ENCODE measurements at places on chromosomes 7 and 10.

GRCh38 chr10:116972131-116972530 lies 32.9 kb downstream of the SHTN1 start:
- no peak for DNase-seq

DNA sequence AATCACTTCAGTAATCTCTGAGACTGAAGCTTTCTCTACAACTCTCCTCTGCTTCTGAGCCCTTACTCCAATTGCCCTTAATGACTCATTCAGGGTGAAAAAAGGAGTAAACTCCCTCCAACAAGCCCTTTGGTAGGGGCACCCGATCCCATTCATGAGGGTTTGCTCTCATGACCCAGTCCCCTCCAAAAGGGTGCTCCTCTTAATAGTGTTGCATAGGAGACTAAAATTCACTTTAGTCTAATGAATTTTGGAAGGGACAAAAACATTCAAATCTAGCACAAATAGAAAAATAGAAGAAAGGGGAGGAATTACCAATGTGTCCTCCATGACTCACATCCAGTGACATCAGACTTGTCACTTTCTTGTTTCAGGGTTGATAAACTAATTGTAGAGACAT lies 66.2 kb upstream of the CCNY start:
- DNase-seq: no peak

DNA sequence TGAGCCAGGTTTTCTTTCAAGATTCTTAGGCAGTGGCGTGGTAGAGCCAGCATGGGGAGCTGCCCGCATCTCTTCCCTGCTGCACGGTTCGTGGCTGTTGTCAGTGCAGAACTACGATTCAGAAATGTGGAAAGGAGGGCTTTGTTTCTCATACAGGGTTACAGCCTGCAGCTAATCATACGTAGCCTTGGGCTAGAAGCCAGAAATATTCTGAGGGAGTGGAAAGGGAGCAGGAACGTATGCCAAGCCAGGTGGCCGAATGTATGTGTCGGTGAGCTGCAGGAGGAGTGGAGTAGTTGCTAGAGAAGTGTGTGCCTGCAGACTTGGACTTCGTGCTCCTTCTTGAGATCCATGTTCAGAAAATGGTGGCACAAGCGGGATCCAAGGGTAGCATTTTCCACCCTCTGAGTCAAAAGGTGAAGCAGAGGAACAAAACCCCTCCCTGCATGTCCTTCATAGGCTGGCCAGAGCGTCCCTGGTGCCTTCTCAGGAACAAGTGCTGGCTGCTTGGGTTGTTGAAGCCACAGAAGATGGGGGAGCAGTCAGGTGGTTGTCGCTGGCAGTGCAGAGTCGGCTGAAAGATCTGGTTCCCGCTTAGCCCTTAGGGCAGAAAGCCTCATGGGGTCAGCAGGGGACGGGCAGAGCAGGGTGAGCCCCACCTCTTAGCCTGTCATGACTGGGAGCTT lies 40.9 kb downstream of the LANCL2 start:
- DNase-seq: no peak

GRCh38 chr10:121653608-121654007 lies 55.4 kb upstream of the FGFR2 start:
- no peak for DNase-seq

- DNase-seq: no peak
These were observed 184.0 kb downstream of the DIP2C start for GRCh38 chr10:505419-505818.

DNA sequence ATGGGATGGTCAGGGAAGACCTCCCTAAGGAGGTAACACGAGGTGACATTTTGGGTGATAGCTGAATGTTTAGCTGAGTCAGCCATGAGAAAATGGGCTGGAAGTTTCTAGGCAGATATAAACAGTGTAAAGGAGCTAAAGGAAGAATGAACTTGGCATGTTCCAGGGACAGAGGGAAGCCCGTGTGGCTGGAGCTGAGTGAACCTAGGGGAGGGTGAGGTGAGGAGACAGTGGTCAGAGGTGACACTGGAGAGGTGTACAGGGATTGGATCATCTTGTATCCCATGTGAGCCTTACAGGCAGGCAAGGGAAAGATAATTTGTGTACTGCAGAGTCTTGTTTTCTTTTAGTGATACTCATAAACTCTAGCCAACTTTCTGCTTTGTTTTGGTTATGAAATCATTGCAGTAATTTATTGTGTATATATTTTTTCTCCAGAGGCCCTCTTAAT lies 1.8 kb downstream of the STARD3NL start:
- no peak for DNase-seq

- DNase-seq: no peak
These were observed 80.5 kb downstream of the ABCA13 start for GRCh38 chr7:48251766-48252165.

- no peak for DNase-seq
These were observed 1.6 kb downstream of the SUV39H2 start for GRCh38 chr10:14880229-14880628.

DNA sequence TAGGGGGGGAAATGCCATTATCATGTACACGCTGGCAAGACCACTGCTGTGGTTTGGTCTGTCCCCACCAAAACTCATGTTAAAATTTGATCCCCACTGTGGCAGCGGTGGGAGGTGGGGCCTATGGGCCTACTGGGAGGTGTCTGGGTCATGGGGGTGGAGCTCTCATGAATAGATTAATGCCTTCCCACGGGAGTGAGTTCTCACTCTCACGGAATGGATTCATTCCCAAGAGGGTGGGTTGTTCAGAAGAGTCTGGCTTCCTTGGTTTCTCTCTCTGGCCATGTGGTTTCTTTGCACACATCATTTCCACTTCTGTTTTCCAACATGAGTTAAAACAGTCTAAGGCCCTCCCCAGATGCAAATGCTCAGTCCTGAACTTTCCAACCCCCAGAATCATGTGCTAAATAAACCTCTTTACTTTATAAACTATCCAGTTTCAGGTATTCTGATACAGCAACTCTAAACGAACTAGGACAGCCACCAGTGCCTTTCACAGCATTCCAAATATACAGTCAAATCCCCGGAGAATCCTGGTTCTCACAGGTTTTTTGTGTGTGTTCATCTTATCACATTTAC lies 44.3 kb downstream of the SMURF1 start:
- DNase-seq: no peak

DNA sequence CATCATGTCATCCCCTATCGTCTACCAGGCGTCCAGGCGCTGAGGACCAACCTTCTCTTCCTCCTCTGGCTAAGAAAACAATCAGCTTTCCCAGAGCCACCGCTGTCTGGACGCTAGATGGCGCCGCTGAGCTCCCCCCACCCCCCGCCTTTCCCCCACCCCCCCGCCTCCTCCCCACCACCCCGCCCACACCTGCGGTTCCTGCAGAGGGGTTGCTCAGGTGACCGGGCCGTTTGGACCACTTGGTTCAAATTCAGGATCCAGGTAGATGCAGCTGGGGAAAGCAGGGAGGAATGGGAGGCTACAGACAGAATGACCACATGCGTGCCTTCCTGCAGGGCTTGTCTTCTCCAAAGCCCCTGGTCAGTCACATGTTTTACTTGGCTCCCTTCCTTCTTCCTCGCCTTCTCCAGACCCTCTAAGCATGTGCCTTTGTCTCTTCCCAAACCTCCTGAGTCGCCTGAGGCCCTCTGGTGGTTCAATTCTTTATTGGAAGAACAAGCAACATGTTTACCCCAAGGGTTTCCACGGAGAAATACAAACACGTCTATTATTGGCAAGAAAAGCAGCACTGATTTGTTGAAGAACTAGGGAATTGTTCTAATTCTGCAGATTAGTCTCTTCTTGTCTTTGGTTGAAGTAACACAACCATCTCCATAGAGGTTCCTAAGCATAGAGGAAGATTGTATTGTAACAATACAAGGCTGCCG lies 24.7 kb downstream of the AOC1 start:
- DNase-seq: peak; percentile 88

DNA sequence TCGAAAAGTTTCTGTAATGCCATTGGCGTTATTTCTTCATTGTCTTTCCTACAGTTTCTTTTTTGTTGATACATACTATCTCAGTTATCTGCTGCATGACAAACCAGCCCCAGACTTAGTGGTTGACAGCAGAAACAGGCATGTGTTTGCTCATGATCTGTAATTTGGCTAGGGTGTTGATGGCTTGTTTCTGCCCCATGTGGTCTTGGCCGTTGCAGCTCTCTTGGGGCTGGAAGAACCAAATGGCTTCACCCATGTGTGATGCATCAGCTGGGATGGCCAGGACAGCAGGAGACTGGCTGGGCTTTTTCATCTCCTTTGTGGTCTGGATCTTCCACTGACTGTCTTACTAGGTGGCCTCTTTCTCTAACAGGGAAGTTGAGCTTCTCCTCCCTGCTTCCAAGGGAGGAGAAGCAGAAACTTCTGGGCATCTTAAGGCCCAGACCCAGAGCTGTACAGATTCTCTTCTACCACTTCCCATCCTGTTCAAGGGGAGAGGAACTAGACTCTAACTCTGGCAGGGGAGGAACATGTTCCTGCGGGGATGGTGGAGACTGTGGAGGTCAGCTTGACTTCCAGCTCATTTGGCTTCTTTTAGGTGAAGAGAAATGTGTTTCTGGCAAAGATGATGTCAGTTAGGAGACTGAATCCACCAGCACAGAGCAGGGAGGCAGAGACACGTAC lies 89.3 kb downstream of the FANK1 start:
- DNase-seq: no peak

DNA sequence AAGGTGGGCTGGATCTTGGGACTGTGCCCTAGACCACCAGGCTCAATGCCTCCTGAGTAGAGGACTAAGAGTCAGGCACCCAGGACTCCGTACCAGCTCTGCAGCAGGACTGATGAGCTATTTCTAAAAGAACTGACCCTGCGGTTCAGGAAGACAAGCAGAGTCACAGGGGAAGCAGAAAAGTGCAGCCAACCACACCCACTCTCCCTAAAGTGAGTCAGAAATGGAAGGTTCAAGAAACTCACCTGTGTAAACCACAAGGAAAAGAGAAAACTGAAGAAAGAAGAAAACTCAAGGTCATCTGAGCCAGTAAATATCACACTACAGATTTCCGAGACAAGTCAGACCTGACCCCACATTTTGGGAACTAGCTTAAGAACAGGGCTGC lies 2.5 kb downstream of the PARP12 start:
- DNase-seq: no peak

DNA sequence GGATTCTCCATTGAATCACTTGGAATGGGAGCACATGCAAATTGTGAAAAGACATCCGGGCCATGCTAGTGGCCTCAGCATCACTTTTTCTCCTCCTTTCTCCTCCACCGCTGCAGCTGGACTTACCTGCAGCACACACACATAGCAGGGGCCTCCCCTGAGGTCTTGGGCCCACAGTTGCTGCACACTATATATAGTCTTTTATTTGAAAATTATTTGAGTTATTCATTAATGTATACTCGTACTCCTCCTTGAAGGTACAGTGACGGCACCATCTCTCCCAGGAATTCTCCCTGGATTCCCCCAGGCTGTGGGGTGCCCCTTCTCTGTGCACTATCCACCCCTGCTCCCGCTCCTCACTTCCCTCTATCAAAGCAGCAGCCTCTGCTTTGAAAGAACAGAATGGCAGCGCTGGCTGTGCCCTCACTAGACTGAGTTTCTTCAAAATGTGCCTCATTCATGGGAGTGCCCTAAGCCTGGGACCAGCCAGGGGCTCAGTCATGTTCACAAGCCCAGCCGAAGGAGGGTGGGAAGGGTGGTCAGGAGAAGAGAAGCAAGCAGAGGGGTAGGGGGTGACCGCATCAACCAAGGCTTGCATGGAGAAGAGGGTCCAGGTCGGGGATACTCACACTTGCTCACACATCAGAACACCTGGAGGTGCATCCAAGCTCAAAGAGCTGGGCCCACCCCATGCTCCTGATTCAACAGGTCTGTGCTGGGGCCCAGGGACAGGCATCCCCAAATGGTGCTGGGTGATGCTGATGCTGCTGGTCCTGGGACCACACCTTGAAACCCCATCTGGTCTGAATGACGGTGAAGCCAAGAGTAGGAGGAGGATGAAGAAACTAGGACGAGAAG lies 156.2 kb upstream of the ZMIZ1 start:
- DNase-seq: no peak

DNA sequence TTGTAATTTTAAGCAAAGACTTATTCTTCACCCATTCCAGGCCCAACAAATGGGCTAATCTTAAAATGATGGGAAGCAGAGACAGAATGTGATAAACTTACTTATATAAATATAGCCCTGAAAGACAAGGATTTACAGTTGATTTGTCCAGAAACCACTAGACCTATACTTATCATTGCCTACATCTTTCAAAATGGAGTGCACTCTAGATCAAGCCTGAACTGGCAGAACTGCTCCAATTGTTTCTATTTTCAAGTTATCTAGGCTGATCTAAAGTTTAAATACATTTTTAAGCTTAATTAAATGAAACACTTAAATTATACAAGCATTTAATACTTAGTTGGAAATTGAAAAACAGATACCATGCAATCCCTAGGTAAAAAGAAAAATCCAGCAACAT lies 24.9 kb upstream of the PALS2 start:
- no peak for DNase-seq

DNA sequence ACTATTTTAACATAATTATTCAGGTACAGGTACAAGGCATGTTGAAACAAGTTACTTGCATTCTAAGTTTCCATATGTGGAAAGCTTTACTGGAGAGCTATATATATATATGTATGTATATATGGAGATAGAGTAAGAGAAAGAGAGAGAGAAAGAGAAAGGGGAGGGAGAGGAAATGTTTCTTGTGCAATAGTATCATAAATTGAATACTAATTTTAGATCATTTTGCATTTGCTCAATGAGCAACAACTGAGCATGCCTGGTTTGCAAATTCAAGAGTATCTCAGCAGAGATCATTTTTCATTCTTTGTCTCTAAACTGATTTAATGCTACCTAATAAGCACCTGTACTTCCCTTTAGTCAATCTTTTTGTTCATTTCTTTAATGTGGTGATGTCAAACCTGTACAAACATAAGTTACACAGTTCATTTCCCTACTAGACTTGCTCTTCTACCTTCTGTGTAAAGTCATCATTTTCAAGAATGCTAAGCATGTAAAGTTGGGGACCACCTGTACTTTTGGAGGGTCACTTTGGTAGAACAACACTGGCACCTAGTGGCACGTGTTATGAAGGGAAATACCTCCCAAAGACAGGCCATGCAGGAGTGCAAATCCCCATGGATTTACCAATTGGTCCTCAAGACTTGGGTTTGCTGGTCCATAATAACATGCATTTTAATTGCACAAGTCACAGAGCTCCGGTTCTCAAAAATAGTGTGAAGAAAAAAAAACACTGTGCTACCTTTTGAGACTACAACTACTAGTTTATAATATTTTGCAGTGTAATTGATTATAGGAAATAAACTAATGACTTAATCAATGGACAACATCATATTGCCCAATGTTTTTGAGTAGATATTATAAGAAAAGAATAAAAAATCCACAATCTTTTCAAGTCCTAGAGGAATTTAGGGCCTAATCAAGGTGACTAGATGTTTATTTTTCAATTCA lies 431.2 kb upstream of the IGFBP3 start:
- DNase-seq: peak; percentile 80

DNA sequence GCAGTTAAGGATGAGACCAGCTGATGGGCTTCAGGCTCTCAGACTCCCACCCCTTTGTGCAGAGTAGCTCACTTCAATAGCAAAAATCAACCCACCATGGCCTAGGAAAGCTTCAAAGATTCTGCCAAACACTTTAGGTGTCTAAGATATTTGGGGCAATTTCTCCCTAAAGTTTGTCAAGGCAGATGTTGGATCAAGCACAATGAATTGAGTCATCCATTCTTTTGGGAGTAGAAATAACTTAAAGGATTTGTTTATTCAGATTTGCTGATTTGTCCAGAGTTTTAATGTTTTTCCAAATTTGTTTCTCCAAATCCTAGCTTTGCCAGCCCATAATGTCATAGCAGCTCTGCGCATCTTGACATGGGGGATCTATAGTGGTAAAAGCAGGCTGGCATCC lies 855.1 kb downstream of the LRMDA start:
- no peak for DNase-seq
